ENCODE measurements at places on chromosomes 12 and 14.
A peak's percentile ranks its signal among the peaks of the same experiment; 100 is the strongest.

- no peaks in the 10 kb centered on the region for H3K27me3 ChIP-seq
- H3K4me1 ChIP-seq = peaks cover 23% of the 10 kb centered on the region
- no peak overlapping the region for H3K27ac ChIP-seq
- peak; percentile 16 for DNase-seq
Observed at GRCh38 chr12:130086248-130086647, 76.0 kb upstream of the FZD10 start.

- no peak within 1 kb of the TSS for H3K27ac ChIP-seq
- H3K36me3 ChIP-seq = no peaks in the 10 kb centered on the region
- H3K4me1 ChIP-seq = peaks cover 24% of the 10 kb centered on the region
- H3K4me3 ChIP-seq = peak within 1 kb of the TSS; percentile 55
- no peak for DNase-seq
- peaks cover 35% of the 10 kb centered on the region for H3K27me3 ChIP-seq
Observed at GRCh38 chr14:24367514-24368211, at the start of gene NFATC4. Gene NFATC4, plus strand, starts transcription at chr14:24368184. Its CDS starts 157 bp downstream, at chr14:24368341.

DNA sequence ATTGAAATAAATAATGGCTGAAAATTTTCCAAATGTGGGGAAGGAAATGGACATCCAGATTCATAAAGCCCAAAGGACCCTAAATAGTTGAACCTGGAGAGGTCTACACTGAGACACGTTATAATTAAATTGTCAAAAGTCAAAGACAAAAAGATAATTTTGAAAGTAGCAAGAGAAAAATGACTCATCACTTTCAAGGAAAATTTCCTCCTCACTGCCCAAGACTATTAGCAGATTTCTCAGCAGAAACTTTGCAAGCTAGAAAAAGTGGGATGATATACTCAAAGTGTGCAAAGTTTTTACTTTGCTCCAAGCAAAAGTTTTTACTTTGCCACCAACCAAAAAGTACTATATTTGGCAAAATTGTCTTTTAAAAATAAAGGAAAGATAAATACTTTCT, 15.9 kb upstream of the KRT83 start:
- no peak overlapping the region for H3K4me3 ChIP-seq
- H3K27ac ChIP-seq = no peak overlapping the region
- H3K4me1 ChIP-seq = peaks cover 7% of the 10 kb centered on the region
- peaks cover 6% of the 10 kb centered on the region for H3K27me3 ChIP-seq

GRCh38 chr14:20195911-20196310, 5.2 kb downstream of the OR11G2 start:
- H3K36me3 ChIP-seq = no peaks in the 10 kb centered on the region
- no peak overlapping the region for H3K27ac ChIP-seq
- H3K27me3 ChIP-seq = peaks cover 2% of the 10 kb centered on the region
- H3K4me3 ChIP-seq = no peak overlapping the region

DNA sequence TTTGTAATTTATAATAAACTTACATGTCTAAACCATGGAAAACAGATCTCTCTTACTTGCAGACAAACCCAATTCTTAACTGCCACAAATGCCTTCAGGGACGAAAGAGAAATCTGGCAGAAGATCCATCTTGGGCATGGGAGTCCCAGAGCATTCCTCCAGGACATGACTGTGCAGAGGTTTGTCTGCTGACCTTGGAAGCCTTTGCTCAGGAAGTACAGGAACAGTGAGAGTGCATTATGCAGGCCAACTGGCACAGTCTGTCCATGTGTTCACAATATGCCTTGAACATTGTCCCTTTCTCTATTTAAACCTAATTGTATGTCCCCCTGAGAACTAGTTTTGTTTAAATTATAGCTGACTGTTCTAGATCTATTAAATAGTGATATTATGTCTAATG, 467.1 kb downstream of the ATP23 start:
- H3K27ac ChIP-seq = no peak overlapping the region
- H3K27me3 ChIP-seq = peaks cover 3% of the 10 kb centered on the region
- no peak overlapping the region for H3K4me3 ChIP-seq
- no peaks in the 10 kb centered on the region for H3K4me1 ChIP-seq
- DNase-seq = no peak

GRCh38 chr14:89658977-89659670, 242.1 kb upstream of the FOXN3 start:
- H3K4me3 ChIP-seq = no peak overlapping the region
- no peaks in the 10 kb centered on the region for H3K27me3 ChIP-seq
- no peak overlapping the region for H3K27ac ChIP-seq
- H3K4me1 ChIP-seq = peaks cover 2% of the 10 kb centered on the region
- DNase-seq = no peak
- no peaks in the 10 kb centered on the region for H3K36me3 ChIP-seq

DNA sequence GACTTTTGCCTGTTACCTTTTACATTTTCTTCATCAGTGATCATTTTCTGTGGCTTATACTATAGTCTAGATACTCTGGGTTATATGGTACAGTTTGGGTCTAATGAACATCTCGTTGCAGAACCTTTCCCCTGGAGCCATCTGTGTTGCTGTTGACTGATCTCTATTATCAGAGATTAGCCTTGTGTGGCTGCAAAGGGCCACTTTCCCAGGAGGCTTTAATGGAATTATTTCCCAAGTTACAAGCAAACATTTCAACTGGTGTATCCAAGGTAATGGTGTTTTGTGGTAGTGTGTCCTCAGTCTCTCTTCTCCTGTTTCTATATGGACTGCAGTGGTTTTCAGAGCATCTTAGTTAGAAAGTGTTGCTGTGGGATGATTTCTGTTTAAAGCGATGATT, 25.9 kb downstream of the UTP20 start:
- H3K27me3 ChIP-seq = no peaks in the 10 kb centered on the region
- no peak overlapping the region for H3K27ac ChIP-seq
- no peaks in the 10 kb centered on the region for H3K4me1 ChIP-seq
- no peak overlapping the region for H3K4me3 ChIP-seq

DNA sequence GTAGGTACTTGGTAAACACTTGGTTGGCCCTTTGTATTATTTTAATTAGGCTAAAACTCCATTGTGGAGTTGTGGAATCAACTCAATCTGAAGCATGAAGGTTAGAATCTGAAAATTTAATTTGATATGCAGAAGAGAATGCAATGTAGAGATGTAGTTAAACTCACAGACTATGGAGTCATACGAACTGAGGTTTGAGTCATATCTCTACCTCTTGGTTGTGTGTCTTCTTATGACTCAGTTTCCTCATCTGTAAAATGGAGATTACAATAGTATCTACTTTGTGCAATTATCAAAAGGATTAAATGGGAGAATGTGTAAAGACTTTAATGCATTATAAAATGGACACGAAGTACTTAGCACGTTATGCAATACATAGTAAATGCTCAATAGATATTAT, 146.0 kb upstream of the IFNG-AS1 start:
- no peak for DNase-seq
- H3K27me3 ChIP-seq = no peaks in the 10 kb centered on the region

- peaks cover 7% of the 10 kb centered on the region for H3K27me3 ChIP-seq
- no peaks in the 10 kb centered on the region for H3K4me1 ChIP-seq
- no peak overlapping the region for H3K27ac ChIP-seq
- no peaks in the 10 kb centered on the region for H3K36me3 ChIP-seq
- no peak for DNase-seq
- H3K4me3 ChIP-seq = no peak overlapping the region
Observed at GRCh38 chr12:52369809-52370208, 2.5 kb upstream of the KRT85 start.

GRCh38 chr12:100154474-100155247, 12.0 kb upstream of the BLTP3B start:
- H3K4me1 ChIP-seq = peaks cover 4% of the 10 kb centered on the region
- no peak overlapping the region for H3K27ac ChIP-seq
- no peaks in the 10 kb centered on the region for H3K36me3 ChIP-seq
- no peaks in the 10 kb centered on the region for H3K27me3 ChIP-seq

DNA sequence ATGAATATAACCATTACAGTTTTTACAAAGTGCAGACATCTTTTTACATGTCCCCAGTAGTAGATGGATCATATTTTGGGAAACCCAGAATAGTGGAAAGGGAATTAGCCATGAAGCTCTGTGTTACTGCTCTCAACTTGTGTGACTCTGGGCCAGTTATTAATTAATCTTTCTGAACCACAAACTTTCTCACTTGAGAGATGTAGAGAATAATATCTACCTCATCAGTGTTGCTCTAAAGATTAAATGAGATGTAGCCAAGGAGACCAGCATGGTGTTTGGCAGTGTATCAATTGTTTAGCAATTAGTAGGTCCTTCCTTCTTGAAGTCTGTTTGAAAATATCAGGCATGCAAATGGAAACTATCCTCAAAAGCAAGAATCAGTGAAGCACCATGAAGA, 169.2 kb downstream of the TMTC2 start:
- no peak overlapping the region for H3K4me3 ChIP-seq
- no peaks in the 10 kb centered on the region for H3K27me3 ChIP-seq
- H3K27ac ChIP-seq = no peak overlapping the region
- H3K36me3 ChIP-seq = peaks cover 8% of the 10 kb centered on the region
- no peak for DNase-seq
- no peaks in the 10 kb centered on the region for H3K4me1 ChIP-seq

GRCh38 chr14:104295681-104296387, 157.4 kb downstream of the KIF26A start:
- H3K4me3 ChIP-seq = no peak overlapping the region
- no peaks in the 10 kb centered on the region for H3K36me3 ChIP-seq
- no peak for DNase-seq

DNA sequence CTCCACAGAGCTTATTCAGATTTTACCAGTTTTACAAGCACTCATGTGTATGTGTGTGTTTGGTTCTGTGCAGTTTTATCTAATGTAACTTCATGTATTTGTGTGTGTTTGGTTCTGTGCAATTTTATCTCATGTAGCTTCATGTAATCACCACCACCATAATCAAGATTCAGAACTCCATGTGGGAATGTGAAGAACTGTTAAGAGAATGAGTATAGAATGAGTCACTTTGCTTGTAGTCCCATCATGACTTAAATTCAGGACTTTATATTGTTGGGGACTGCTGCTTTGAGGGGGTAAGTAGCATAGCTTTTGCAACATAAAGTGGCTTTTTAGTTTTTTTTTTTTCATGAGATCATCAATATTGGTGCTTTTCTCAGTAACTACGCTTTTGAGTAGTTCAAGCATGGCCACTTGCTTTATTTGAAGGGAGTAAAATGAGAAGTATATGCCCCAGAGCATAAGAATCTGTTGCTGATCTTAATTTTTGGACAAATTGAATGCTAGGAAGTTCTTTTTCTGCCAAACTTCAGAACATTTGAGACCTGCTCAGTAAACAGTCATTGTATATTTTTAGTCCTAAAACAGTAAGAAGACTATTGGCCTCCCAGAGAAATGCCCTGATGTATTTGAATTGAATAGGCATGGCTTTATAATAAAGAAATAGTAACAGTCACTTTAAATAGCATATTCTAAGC, 28.8 kb downstream of the PROX2 start:
- DNase-seq = no peak
- H3K27me3 ChIP-seq = no peaks in the 10 kb centered on the region
- H3K4me3 ChIP-seq = no peak overlapping the region
- no peak overlapping the region for H3K27ac ChIP-seq

GRCh38 chr12:104695453-104696148, 238.9 kb downstream of the CHST11 start:
- peak overlapping the region; percentile 16 for H3K4me3 ChIP-seq
- peak; percentile 94 for DNase-seq
- no peaks in the 10 kb centered on the region for H3K27me3 ChIP-seq
- H3K27ac ChIP-seq = peak overlapping the region; percentile 92

GRCh38 chr14:91231446-91231845, 13.1 kb downstream of the GPR68 start:
- H3K36me3 ChIP-seq = peaks cover 31% of the 10 kb centered on the region
- peak overlapping the region; percentile 94 for H3K27ac ChIP-seq
- peak overlapping the region; percentile 71 for H3K4me3 ChIP-seq
- H3K27me3 ChIP-seq = no peaks in the 10 kb centered on the region
- no peak for DNase-seq

GRCh38 chr12:2403221-2403976, 350.6 kb downstream of the CACNA1C start:
- H3K36me3 ChIP-seq = no peaks in the 10 kb centered on the region
- DNase-seq = no peak
- H3K4me3 ChIP-seq = no peak overlapping the region
- H3K27me3 ChIP-seq = peaks cover 2% of the 10 kb centered on the region
- no peaks in the 10 kb centered on the region for H3K4me1 ChIP-seq

- peaks cover 6% of the 10 kb centered on the region for H3K27me3 ChIP-seq
- no peaks in the 10 kb centered on the region for H3K36me3 ChIP-seq
- DNase-seq = no peak
- H3K4me1 ChIP-seq = peaks cover 11% of the 10 kb centered on the region
- H3K4me3 ChIP-seq = no peak overlapping the region
Observed at GRCh38 chr14:103923863-103924262, 4.4 kb upstream of the TDRD9 start.

DNA sequence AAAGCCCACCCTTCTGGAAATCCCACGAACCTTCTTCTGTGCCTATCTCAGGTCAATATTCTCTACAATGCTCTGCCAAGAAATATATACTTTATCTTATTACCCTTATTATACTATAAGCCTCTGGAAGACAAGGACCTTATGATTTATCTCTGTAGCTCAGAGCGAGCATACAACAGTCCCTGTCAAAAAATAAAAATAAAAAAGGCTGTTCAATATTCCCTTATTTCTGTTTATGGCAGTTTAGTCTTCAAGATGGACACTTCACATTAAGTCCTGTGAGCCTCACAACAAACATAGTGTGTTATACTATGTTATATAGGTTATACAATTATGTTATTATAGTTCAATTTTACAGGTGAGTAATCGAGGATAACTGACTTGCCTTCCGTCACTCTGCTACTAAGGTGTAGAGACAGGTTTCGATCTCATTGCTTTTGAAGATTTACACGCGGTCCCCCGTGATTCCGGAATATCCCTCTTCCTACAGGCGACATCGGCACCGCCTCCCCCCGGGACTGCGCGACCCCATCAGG, 562 bp downstream of the EAPP start:
- no peaks in the 10 kb centered on the region for H3K27me3 ChIP-seq
- peak overlapping the region; percentile 98 for H3K27ac ChIP-seq
- no peak for DNase-seq
- H3K4me3 ChIP-seq = peak overlapping the region; percentile 99
- peaks cover 36% of the 10 kb centered on the region for H3K4me1 ChIP-seq

- no peaks in the 10 kb centered on the region for H3K36me3 ChIP-seq
Observed at GRCh38 chr12:62434494-62435302, 31.9 kb upstream of the MON2 start.

DNA sequence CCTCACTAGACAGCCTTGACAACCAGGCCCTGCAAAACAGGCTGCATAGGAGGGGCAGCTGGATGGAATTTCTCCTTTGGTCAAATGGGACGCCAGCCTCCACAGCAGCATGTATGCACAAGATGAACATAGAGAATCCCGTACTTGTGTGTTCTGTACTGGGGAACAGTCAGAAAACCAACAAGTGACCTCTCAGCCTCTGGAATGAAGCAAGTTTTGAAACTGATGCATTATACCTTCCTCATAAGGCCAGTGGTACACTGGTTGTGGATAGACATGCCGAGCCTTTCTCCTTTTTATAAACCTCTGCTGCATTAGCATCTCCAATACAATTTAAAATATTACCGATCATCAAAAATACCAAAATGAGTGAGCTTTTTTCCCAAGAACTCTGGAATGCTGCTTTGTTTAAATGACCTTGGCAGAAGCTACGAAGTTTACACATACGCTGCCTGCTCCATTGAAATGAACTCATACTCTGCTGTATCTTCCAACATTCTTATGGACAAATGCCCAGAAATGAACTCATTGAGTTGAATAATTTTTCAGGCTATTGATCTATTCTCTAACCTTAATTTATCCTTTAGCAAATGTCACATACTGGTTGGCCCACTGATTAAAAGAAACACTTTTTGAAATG, 47.6 kb upstream of the FERMT2 start:
- H3K27me3 ChIP-seq = peaks cover 6% of the 10 kb centered on the region
- H3K4me1 ChIP-seq = no peaks in the 10 kb centered on the region
- no peaks in the 10 kb centered on the region for H3K36me3 ChIP-seq
- no peak overlapping the region for H3K4me3 ChIP-seq
- DNase-seq = no peak
- H3K27ac ChIP-seq = no peak overlapping the region

GRCh38 chr12:44889926-44890325, 13.8 kb upstream of the NELL2 start:
- H3K4me1 ChIP-seq = no peaks in the 10 kb centered on the region
- DNase-seq = no peak
- no peak overlapping the region for H3K4me3 ChIP-seq
- no peak overlapping the region for H3K27ac ChIP-seq
- H3K36me3 ChIP-seq = no peaks in the 10 kb centered on the region

All from activated CD4-positive, alpha-beta memory T cell treated with anti-CD3 and anti-CD28 coated beads for 36 hours (primary cell).